Cardiac muscle cell (in vitro differentiated cells and primary cell): ENCODE measurements at places on chromosomes 2 and 18. TPM values are rescaled to one million over a fixed set of nuclear protein-coding genes. Genes with fewer than 3 reads are reported as not detected.

The HOXD8 gene
- not detected in 2 replicates for total RNA-seq

The CDK5R2 gene
- total RNA-seq = 0.06 TPM in 1 of 2 replicates, not detected in the other

The RAD51AP2 gene
- total RNA-seq = 0.04 and 0.12 TPM in 2 replicates

The ZNF804A gene
- total RNA-seq = 0.25 TPM in 1 of 2 replicates, not detected in the other

The PSMD14 gene
- total RNA-seq = 31.9 and 56.7 TPM in 2 replicates

The DCDC2C gene
- not detected in 2 replicates for total RNA-seq

The BOLL gene
- 0.28 TPM in 1 of 2 replicates, not detected in the other for total RNA-seq

The CCDC141 gene
- total RNA-seq = 95.5 and 213 TPM in 2 replicates

The PARD3B gene
- 4.5 and 8.5 TPM in 2 replicates for total RNA-seq

The STPG4 gene
- not detected in 2 replicates for total RNA-seq

The KCNG2 gene
- total RNA-seq = not detected in 2 replicates

DNA sequence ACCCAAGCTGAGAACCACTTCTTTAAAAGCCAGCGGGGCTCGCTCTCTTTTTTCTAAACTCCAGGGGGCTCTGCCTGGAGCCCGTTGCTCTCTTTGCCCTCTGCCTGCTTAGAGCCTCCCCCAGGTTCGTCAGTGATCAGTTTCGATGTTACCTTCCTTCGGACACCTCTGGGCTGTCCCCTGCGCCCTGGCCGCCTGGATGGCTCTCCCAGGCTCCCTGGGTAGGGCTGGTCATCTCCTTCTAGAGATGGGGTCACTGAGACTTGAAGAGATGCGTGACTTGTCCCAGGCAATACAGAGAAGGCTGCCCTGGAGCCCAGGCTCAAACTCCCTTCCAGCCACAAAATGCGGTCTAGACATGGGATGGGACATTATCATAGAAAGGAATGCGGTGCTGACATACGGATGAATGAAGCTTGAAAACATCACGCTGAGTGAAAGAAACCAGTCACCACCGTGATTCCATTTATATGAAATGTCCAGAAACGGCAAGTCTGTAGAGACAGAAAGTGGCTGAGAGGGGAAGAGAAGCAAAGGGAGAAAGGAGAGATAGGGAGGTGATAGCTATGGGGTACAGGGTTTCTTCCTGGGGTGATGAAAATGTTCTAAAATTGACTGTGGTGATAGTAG, 14.6 kb downstream of the KCNF1 start:
- no peak for DNase-seq

DNA sequence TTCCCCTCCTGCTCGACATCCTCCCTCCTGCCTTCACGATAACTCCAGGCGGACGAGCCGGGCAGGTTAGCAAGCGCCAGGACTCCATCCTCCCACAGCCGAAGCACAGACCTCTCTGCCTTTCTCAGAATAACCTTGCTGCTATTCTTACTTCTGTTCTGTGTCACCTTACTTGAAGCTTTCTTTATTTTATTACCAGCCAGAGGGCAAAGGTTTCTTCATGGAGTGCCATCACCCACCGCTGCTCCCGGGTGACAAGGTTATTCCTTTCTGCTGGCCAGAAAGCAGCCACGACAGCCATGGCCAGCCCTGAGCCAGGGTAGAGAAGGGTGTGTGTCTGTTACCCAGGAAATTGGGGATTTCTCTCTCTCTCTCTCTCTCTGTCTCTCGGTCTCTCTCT, 227.1 kb downstream of the ANAPC1 start:
- DNase-seq = no peak

DNA sequence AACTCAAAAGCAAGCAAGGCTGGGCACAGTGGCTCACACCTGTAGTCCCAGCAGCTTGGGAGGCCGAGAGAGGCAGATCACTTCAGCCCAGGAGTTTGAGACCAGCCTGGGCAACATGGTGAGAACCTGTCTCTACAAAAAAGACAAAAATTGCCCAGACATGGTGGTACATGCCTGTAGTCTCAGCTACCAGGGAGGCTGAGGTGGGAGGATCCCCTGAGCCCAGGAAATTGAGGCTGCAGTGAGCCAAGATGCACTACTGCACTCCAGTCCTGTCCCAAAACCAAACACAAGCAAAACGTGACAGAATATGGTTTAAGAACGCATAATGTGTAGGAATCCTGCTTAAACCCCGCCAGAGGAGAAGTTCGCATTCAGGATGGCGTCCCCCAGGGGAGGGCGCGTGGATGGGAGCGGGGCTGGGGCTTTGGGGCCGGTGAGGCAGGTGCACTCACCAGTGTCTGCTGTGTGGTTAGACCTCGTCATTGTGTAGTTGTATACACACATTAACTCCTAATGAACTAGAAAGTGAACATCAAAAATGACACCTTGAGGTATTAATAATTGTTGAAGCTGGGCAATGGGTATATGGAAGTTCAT, 5.4 kb downstream of the COLEC11 start:
- no peak for DNase-seq

GRCh38 chr18:13284330-13285027, 65.9 kb downstream of the LDLRAD4 start:
- DNase-seq = no peak

GRCh38 chr2:10122500-10123280, at the start of gene RRM2:
Gene RRM2, plus strand, starts transcription at chr2:10122739. Its CDS starts 60 bp downstream, at chr2:10122799.
- peak; percentile 92 for DNase-seq

- no peak for DNase-seq
Observed at GRCh38 chr2:186440506-186440905, 45.6 kb upstream of the ZC3H15 start.

DNA sequence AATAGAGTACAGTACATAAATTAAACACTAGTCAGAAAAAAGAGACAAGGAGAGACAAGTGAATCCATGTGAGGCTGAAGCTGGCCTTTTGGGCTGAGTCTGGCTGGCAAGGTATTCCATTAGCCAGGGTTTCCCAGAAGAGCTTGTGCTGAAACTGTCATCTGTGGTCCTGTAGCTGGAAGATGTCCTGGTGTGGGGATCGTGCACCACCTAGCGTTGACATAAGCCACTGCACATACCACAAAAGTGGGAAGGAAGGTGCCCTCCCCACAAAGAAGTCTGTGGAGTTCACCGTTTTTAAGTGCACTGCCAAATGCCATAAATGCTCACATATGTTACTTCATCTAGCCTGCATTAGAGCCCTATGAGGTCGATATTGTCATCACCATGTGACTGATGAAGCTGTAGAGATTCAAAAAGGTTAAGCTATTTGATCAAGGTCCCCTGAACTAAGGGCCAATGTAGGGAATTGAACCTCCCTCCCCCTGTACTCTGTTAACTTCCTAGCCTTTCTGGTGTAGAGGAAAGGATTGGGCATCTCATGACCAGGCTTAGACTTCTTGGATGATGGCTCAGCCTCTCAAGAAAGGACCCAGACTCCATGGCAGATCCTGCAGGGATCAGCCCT, 31.9 kb upstream of the GALNT14 start:
- peak; percentile 69 for DNase-seq

DNA sequence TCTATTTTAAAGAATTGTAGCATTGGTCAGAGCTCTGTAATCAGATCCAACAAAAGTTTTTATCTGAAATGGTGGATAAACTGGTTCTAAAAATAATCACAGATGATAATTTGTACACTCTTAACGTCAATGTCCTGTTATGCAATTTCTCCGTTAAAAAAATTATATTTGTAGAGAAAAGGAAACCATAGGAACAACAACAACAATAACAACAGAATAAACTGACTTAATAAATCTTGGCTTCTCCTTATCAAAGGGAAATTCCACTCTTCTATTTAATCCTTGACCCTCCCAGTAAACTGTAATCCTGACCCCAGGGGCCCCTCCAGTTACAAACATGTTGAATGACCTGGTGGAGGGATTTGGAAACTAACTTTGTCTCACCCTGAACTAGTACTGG, 78.6 kb upstream of the ZFP36L2 start:
- DNase-seq = peak; percentile 91

DNA sequence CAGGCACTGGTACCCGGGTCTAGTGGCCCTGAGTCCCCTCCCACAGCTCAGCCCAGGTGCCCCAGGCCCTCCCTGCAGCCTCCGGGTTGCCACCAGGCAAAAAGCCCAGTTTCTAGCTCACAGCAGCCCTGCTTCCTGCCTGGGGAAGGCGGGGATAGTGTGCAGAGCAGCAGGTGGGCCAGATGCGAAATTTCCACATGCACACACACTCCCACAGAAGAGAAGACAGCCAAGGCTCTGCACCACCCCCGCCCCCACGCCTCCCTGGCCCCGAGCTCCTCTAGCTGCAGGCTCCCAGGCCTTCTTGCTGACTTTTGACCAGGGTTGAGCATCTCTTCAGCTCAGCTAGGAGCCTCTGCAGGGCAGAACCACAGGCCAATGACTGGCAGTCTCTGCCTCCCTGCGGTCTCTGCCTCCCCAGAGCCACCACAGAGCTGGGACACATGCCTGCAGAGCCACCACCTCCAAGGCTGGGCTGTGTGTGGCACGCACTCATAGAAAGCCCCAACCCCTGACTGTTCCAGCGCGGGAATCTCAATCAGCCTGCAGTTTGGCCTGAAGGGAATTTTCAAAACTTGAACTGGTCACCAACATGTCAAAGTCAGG, 7.2 kb downstream of the SLC66A2 start:
- DNase-seq = no peak

GRCh38 chr2:233350708-233351107, 3.6 kb upstream of the DGKD start:
- DNase-seq = peak; percentile 76

DNA sequence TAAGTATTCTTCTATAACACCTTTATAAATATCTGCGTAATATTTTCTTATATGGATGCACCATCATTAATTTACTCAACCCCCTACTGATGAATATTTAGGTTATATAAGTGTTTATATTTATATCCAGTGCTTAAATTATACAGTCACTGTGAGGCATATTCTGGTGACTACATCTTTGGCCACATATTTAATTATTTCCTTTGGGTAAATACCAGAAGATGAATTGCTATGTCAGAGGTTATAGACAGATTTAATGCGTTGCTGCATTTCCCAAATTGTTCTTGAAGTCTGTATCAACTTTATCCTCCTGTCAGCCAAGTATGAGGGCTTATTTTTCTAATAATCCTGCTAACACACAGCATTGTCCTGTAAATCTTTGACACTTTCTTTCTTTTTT, 18.7 kb downstream of the DYSF start:
- no peak for DNase-seq

GRCh38 chr2:241500431-241500975, 7.9 kb downstream of the STK25 start:
- DNase-seq = no peak

- no peak for DNase-seq
Observed at GRCh38 chr2:55163941-55164390, 68.1 kb downstream of the CLHC1 start.

DNA sequence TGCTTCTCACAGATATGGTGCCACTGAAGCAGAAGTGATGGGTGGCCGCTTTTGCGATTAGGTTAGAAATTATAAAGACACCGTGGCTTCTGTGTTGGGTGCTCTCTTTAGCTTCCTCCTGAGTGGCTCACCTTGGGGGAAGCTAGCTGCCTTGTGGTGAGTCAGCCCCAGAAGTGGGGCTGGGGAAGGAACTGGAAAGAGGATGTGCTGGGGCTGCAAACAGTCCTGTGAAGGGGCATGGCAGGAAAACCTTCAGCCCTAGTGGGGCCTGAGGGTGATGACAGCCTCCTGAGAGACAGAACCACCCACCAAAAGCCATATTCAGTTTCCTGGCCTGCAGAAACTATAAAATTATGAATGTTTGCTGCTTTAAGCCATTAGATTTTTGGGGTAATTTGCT, 8.9 kb upstream of the ASB18 start:
- no peak for DNase-seq

- DNase-seq = peak; percentile 28
Observed at GRCh38 chr2:37869771-37870170, 55.3 kb upstream of the RMDN2 start.

- DNase-seq = no peak
Observed at GRCh38 chr18:41490861-41491260, 464.2 kb upstream of the PIK3C3 start.

- no peak for DNase-seq
Observed at GRCh38 chr2:143300536-143300935, 171.3 kb downstream of the ARHGAP15 start.

- DNase-seq = no peak
Observed at GRCh38 chr2:172664766-172665165, 70.9 kb upstream of the RAPGEF4 start.

DNA sequence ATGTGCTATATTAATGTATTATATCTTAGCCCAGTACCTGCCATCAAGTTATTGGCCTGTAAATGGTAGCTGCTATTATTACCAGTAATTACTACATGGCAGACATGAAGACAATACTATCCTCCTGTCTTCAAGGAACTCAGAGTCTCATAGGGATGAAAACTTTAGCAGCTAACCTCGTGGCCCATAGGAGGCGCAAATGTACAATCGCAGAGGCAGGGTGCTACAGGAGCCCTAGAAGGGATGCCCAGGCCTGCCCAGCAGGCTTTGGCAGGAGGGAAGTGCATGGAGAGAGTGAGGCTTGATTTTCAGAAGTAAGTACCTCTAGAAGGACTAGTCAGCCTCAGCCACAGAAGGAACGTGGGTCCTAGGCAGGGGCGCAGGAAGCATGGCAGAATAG, 44.7 kb upstream of the KIDINS220 start:
- peak; percentile 58 for DNase-seq

DNA sequence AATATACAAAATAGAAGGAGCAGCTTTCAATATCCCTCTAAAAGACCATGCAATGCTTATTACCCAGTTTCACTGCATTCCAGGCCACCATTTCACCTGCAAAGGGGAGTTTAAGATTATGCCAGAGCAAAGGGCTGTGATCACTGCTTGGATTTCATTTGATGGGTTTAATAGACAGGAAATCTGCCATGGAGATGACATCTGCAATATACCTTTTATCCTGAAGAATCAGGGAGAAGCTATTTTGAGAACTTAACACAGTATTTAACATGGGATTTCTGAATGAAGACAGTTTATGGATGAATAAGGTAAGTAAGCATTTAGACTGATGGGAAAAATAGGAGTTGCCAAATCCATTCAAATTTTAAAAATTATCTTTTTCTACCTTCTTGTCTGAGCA, 303.0 kb upstream of the SLC8A1 start:
- DNase-seq = no peak

- DNase-seq = no peak
Observed at GRCh38 chr2:103002954-103003353, 241.1 kb downstream of the TMEM182 start.

DNA sequence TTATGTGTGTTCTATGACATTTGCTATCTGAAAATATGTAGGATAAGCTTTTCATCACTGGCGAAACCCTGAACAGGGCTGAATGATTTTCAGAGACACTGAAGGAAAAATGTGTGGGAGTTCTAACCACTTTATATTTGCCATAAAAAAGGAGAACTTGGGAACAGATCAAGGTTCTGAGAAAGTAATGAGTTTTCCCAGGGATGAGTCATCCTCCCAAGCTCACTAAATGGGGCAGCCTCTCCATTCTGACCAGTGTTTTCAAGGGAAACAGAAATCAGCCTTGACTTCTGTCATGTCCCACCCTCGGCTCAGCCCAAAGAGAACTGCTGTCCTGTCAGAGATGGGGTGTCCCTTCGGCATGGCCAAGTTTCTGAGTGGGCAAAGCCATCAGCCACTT, 2109.8 kb upstream of the CELF4 start:
- peak; percentile 85 for DNase-seq

DNA sequence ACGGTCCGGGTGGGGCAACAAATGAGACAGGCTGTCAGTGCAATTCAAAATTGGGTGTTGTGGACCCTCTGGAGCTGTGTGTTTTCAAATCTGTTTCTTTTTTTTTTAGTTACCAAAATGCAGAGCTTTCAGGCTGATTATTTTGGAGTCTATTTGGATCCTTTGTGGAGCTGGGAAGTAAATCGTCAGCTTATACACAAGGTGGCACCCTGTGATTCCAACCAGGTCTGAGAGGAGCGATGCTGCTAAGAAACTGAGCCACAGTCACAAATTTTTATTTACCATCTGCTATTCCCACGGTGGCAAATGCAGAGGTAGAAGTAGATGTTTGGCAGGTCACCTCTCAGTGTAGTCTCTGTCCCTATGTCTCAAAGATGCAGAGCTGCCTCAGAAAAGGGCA, 3.8 kb upstream of the EPC2 start:
- DNase-seq = no peak

- DNase-seq = peak; percentile 42
Observed at GRCh38 chr2:69741229-69741574, 732 bp upstream of the ANXA4 start.
